Mucosa of descending colon (tissue), 3 donors: ENCODE measurements at places on chromosomes 2 and 18. TPM values are rescaled to one million over a fixed set of nuclear protein-coding genes. Genes with fewer than 3 reads are reported as not detected.

GRCh38 chr2:10738192-10738591, 16.8 kb downstream of the ATP6V1C2 start:
- DNase-seq = no peak

GRCh38 chr2:8495189-8495989, 186.5 kb upstream of the ID2 start:
- no peak for DNase-seq

GRCh38 chr2:64533882-64534281, 9.8 kb downstream of the AFTPH start:
- no peak for DNase-seq

GRCh38 chr18:11741505-11742145, 52.6 kb downstream of the GNAL start:
- DNase-seq = no peak

Gene COL3A1
- 68.2 TPM for total RNA-seq

Gene LRRC30
- total RNA-seq = not detected

Gene FBXO15
- 1.0 TPM for total RNA-seq
